DMS153 (cell line): ENCODE measurements at places on chromosomes 11 and 22.
A peak's percentile ranks its signal among the peaks of the same experiment; 100 is the strongest.

GRCh38 chr22:44578516-44579230 lies 80.6 kb upstream of the RTL6 start:
- DNase-seq, result no peak

- DNase-seq, result no peak
These were observed 41.3 kb downstream of the LRRC32 start for GRCh38 chr11:76629116-76629852.

- peak; percentile 28 for DNase-seq
These were observed 37.8 kb upstream of the GRAMD4 start for GRCh38 chr22:46582281-46582933.

DNA sequence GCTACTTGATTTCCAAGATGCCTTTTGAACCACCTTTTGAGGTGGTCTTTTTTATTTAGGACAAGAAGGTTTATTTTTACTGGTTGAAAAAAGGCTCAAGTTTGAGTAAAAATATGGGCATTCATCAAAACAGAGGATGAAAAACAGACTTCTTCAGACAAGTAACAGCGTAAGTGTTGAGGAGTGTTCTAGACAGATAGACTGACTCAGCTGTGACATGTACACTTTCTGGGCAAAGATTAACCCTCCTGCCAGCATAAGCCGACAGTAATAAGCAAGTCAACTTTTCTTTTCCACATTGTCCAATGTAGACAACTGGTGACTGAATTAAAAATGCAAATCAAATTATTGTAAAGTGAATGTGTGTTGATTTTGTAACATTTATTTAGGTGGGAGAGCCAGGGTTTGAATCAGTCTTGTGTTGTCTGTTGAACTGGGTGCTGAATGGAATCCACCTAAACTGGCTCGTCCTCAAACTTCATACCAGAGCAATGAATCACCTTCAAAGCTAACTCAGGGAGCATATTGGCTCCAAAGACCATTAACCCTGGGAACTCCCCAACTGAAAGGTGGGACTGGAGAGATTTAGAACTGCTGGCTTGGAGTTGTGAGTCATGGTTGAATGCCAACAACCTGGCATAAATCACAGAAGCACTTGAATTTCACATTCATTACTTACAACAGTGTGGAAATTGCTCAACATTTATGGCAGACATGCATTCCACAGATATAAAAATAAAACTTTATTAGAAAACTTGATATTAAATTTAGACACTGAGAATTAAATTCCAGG lies 377.0 kb downstream of the ETS1 start:
- DNase-seq, result no peak

DNA sequence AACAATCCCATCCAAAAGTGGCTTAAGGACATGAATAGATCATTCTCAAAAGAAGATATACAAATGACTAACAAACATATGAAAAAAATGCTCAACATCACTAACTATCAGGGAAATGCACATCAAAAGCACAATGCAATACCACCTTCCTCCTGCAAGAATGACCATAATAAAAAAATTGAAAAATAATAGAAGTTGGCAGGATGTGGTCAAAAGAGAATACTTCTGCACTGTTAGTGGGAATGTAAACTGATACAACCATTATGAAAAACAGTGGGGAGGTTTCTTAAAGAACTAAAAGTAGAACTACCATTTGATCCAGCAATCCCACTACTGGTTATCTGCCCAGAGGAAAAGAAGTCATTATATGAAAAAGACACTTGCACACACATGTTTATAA lies 77.7 kb upstream of the SC5D start:
- no peak for DNase-seq

GRCh38 chr11:14584595-14584994 lies 59.0 kb upstream of the PDE3B start:
- no peak for DNase-seq

DNA sequence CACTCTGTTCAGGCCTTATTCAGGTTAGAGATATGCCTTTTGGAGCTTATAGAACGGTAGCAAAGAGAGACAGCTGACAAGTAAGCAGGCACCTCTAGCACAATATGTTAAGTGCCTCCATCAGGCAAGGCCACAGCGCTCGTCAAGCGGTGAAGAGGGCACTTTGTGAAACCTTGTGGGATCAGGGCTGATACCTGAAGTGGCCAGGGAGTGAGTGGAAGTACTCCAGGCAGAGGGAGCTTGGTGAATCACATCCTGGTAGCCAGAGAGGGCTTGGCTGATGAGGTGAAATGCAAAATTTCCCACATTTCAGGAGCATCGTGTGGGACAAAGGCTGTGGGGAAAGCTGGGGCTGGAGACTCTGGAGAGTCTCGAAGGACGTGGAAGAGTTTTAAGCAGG lies 87.4 kb downstream of the PKNOX2 start:
- no peak for DNase-seq

DNA sequence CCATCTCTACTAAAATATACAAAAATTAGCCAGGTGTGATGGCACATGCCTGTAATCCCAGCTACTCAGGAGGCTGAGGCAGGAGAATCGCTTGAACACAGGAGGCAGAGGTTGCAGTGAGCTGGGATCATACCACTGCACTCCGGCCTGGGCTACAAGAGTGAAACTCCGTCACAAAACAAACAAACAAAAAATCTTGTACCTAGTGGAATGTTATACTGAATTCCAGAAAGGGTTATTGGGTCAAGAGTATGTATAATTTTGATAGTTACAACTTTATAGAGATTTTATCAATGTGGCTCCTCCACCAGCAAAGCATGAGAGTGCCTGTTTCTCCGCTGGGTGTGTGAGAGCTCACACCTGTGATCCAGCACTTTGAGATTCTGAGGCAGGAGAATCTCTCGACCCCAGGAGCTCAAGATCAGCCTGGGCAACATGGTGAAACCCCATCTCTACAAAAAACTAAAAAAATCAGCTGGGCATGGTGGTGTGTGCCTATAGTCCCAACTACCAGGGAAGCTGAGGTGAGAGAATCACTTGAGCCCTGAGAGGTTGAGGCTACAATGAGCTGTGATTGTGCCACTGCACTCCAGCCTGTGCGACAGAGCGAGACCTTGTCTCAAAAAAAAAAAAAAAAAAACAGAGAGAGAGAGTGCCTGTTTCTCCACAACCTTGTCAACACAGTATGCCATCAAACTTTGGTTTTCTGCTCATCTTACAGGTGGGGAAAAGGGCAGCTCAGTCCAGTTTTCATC lies 12.7 kb upstream of the FOLR1 start:
- no peak for DNase-seq

- DNase-seq, result no peak
These were observed 28.3 kb downstream of the EFCAB6 start for GRCh38 chr22:43783777-43784176.

- DNase-seq, result no peak
These were observed 1.7 kb upstream of the TNNT3 start for GRCh38 chr11:1917523-1918435.

GRCh38 chr11:46180736-46181135 lies 59.5 kb upstream of the PHF21A start:
- DNase-seq, result no peak

DNA sequence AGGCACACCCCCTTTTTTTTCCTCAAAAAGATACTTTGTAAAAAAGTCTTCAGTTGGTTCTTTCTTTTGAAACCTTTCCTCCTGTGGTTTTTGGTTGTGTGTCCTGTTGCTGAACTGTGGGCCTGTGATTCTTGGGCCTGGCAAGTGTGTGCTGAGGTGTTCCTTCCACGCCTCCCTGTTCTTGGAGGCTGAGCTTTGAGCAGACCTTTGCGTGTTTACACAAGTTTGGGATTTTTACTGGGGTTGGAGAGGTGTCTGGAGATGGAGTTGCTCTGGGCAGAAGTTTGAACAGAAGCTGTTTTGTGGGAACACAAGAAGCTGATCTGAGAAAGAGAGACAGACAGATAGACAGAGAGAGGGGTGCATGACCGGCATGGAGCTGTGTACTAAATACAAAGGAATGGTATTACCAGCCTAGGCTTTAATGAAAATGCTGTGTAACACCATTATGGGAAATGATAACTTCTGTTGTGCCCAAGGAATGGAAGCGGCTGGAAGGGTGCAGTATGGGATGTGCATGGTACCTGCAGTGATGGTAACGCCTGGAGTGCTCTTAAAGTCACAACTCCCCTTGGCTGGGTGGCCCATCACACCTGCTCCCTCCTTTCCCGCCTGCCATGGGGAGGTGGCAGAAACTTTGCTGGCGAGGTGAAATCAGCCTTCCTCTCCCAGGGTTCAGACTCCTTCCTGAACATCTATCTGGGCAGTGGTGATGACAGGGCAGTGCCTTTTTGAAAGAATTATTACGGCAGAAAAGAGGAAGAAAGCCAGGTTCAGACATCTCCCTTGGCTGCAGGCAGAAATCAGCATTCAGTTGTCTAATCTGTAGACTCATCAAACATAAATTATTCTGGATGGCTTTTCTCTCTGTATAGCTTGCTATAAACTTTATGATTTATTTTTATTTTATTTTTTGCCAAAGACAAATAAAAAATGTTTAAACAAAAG lies 70.4 kb downstream of the LDLRAD3 start:
- no peak for DNase-seq

DNA sequence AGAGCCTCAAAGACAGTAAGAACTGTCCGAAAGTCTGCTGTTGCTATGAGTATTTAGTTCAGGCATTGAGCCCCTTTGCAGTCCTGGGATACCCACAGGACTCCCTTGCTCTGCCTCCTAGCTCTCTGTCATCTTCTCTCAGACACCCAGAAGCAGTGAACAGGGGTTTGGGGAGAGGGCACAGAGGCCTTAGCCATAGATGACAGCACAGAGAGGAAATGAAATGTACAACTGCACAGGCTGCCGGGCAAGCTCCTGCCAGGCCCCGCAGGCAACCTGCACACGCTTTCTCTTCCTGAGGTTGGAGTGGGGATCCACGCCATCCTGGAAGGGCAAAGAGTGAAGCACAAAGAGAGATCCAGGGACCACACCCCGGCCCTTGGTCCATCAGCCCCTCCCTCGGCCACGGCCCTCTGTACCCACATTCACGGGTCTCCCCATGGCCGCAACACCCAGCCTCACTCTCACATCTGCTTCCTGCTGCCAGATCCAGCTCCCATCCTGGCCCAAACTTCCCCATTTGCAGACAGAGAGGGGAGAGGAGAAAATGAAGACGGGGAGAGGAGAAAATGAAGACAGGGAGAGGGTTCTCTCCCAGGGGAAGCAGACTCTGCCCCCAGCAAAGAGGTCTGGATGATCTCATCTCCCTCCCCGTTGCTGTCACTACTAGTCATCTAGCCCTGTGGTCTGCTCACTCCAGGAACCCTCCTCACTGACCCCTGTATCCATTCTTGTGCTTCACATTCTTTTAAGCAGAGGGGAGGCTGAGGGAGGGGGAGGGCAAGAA lies 40.7 kb downstream of the CD6 start:
- no peak for DNase-seq

DNA sequence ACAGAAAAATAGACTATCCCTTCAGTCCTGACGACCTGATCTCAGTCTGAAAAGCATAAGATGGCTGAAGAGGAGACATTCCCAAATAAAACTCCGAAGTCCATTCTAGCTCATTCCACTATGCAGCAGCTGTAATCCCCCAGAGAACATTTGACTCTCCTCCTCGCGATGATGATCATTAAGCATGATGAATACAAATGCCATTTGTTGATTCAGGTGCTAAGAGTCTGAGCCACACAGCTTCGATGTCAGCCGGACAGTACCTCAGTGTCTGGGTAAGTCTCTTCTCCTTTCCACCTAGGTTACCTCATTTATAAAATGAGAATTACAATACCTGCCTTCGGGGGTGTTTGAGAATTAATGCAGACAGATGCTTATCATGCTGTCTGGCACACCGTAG lies 94.8 kb downstream of the TENM4 start:
- peak; percentile 11 for DNase-seq

DNA sequence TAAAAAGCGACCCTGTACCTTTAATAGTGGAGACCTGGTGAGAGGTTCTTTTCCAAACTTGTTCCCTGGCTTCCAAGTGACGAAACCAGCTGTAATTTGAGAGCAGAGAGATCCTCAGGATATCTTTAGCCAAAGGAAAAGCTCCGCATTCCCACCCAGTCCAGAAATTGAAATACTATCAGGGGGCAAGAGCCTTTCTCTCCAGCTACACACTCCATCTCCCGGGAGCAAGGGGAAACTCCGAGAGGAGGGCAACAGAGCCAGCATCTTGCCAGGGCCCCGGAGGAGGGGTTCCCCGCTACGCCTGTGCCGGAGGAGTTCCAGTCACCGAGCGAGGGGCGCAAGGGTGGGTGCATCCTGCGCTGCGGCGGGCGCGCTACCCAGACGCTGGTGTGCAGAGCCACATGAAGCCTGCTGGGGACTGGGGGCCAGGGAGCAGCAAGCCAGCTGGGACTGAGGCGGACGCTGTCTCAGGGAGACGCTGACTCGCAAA lies at the start of gene FIBIN:
TSS of gene FIBIN (plus strand) at position 148 of the 493 bp plus-strand sequence. CDS start 415 bp downstream, outside the sequence.
- no peak for DNase-seq

DNA sequence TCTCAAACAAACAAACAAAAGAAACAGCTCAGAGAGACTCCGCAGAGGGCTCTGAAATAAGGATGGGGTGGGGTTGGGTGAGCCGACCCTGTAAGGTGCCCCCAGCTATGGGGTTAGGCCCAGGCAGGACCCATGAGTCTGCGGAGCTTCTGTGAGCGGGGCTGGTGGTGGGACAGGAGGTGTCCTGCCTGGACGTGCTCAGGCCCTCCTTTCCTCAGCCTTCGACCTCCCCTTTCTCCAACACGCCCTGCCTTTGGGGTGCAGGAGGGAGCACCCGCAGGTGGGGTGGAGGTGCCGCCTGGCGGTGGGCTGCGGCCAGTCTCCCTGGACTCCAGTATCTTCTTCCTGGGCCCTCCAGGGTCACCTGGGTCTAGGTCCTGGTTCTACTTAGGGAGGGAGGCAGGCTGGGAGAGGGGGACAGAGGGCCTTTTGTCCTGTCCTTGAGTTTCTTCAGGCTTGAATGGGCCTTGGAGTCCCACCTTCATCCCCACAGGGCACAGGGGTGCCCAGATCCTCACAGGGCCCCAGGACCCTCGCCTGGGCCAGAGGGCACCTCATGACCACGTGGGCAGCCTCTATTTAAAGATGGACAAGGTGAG lies 12.3 kb downstream of the PRR33 start:
- DNase-seq, result no peak

- no peak for DNase-seq
These were observed 16.8 kb downstream of the RCN1 start for GRCh38 chr11:32107647-32108046.

DNA sequence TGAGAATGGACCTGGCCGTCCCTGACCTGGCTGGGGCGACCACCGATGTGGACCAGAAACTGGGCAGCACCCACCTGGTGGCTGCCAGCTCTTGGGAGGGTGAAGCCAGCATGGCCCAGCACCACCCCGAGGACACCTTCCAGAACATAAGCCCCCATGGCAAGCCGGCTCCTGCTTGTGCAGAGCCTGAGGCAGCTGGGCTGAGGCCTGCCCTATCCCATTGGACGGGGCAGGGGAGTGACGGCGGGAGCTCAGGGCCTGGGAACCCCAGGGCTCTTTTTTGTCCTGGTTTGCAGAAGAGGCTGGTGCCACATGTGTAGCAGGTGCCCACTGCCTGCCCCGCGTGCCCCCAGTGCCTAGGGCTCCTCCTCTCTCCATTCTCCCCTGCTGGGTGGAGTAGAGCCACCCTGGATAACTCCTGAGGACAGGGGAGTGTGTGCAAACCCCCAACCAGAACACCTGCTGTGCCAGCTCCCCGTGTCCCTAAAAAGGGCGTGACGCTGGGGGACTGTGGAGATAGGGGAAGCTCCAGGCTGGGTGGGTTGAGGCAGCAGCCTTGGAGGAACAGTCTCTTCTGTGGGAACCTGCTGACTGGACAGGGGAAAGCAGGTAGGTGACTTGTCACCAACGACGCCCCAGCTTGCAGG lies 11.9 kb downstream of the DUSP8 start:
- DNase-seq, result no peak
